Anterior cingulate cortex (tissue), 58 donors: ENCODE measurements at places on chromosomes 5 and 9.

DNA sequence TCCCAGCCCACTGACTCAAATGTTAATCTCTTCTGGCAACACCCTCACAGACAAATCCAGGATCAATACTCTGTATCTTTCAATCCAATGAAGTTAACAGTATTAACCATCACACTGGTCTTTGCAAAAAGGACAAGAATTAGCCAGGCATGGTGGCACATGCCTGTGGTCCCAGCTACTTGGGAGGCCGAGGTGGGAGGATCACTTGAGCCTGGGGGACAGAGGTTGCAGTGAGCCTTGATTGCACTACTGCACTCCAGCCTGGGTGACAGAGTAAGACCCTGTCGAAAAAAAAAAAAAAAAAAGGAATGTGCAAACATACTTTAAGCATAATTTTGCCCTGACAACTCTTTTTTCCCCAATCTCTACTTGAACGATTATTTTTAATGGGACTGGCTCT, 57.9 kb upstream of the ERBIN start:
- no peak for DNase-seq

DNA sequence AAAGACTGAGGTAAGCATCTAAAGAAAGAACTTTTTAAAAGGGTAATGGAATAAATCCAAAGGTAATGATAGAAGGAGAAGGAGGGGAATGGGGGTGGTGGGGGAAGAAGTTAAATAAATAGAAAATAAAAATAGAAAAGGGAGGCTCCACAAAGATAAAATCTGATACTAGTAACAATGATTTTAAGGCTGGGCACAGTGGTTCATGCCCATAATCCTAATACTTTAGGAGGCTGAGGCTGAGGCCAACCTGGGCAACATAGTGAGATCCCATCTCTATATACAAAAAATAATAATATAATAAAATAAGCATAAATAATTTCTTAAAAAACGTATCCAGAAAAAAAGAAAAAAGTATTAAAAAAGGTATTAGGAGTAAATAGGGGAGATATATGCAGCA, 89.3 kb downstream of the FNBP1 start:
- DNase-seq = no peak

GRCh38 chr5:38585816-38586215, 29.4 kb upstream of the LIFR start:
- no peak for DNase-seq

GRCh38 chr5:176379881-176380280, 8.5 kb downstream of the NOP16 start:
- DNase-seq = no peak

DNA sequence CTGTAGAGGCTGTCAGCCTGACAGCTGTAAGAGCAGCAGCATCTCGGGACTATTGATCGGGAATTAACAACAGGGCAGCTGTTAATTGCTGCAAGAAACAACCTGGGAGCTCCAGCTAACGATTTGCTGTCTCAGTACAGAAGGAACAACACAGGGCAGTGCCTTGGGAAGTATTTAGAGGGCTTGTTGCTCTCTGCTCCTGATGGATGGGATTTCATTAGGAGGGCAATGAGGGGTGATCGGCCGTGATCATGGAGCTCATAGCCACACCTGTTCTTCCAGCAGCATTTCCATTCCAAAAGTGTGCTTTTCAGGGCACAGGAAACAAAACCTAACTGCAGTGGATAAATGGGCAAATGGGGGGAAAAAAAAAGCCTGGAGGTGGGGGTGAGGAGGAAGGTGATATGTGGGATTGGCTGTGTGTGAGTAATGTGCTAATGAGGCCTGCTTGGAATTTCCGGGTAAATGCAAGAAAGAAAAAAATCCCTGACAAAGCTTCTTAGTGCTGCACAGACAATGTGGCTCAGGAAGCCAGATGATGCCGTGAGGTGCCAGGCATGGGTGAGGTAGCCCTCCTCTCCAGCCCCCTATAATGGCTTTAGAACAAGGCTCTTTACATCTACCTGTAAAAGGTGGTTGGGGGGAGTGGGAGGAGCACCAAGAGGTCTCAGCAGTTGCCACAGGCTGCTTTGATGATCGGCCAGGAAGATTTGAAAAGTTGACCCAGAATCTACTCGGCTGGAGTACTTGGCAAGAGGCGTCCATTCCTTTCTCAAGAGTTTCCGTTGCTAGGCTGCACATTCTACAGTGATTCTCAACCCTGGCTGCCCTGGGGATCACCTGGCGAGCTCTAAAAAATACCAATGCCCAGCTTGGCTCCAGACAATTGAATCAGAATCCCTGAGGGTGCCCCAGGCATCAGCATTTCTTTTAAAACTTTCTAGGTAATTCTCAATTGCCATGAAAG, 139.5 kb upstream of the KLF9 start:
- peak; percentile 10 for DNase-seq

- DNase-seq = no peak
Measured at GRCh38 chr5:176996780-176997179, 9.8 kb downstream of the UIMC1 start.
